CD4-positive, alpha-beta T cell treated with Interleukin-6 at 100 ng/mL for 8 hours (primary cell): ENCODE measurements at places on chromosomes 16 and 17.

DNA sequence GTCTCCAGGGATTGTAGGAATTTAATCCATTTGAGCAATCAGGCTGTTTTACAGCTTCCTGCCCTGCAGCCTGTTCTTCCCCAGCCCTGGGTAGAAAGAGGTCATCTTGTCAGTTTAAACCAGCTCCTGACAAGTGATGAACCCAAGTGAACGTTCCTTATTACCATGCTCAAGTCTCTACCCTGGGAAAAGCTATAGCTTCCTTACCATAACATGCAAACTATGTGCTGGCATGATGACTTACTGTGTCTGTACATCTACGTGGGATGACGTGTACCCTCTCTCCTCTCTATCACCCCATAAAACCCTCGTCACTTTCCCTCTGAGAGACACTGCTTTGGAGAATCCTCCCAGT is 452.2 kb downstream of the XYLT1 start:
- no peak for DNase-seq

DNA sequence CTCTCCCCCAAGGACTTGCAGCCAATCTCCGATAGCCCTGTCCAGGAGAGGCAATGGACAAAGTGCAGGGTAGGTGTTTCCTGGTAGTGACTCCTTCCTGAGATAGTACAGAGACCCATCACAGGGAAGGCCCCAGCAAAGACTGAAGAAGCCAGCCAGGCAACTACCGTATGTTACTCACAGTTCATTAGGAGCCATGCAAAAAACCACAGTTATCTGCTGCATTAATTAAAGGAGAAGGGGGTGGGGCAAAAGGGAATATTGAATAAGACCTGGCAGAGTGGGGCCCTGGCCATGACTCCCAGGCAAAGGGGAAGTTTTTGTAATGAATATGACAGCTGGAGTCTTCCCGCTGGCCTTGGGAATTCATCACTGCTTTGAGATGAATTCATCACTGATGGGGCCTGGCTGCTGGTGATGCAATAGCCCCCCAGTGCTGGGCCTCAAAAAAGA is 2.5 kb upstream of the SLC13A2 start:
- DNase-seq, result no peak

GRCh38 chr17:795721-796120 is 13.6 kb downstream of the MRM3 start:
- DNase-seq, result no peak

- no peak for DNase-seq
These were observed 177.1 kb downstream of the HS3ST4 start for GRCh38 chr16:25868706-25869370.

DNA sequence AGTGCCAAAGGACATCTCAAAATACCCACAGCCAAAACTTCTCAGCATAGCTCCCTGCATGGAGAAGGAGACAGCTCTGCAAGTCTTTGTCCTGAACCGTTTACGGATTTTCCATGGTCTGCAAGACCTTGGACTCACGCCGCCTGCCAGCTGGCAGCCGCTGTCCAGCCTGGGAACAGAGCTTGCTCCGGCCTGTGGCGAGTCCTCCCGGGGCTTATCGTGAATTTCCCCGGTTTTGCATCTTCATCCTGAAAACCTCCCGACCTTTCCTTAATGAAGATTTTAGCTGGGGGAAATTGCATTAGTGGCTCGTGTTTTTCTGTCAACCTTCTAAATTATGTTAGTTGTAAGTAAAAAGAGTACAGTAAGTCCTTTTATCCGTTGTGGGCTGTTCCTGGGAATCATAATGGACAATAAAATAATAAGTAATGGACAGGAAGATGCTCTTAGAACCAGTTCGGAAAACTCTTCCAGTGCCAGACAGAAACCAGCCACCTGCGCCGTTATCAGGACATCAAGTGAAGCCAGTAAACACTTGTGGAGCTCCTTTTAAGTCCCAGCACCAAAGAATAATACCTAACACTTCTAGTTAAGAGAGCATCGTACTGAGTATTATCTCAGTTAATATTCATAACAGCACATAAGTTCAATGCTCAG is 112.4 kb upstream of the NOL11 start:
- no peak for DNase-seq

- no peak for DNase-seq
These were observed 111.7 kb upstream of the CHMP6 start for GRCh38 chr17:80879723-80880647.

- no peak for DNase-seq
These were observed 60.1 kb downstream of the TK2 start for GRCh38 chr16:66489818-66490217.

DNA sequence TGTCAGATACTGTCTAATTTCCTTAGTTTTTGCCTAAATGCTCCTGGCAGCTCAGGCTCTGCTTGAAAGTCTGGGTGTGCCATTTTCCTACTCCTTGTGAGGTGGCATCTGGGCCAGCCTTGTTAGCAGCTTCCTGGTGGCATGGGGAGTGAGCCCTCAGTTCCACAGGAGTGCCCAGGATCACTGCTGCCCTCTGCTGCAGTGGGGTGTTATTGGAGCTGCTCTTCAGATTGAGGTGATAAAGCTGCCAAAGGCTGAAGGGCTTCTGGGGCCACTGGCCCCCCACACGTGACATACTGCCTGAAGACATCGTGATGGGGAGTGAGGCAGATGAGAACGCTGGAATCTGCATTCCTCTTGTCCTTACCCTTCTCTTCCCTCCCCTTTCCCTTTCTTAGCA is 27.4 kb downstream of the CEP95 start:
- DNase-seq, result no peak
